GM04504 (cell line): ENCODE measurements at places on chromosomes 6 and 20.

- no peak for DNase-seq
Observed at GRCh38 chr20:64110411-64111068, 3.2 kb upstream of the NPBWR2 start.

- DNase-seq, result peak; percentile 32
Observed at GRCh38 chr6:164247106-164247505, 832.6 kb downstream of the QKI start.

GRCh38 chr6:56655249-56655648, 12.6 kb upstream of the DST start:
- DNase-seq, result no peak

GRCh38 chr6:4563156-4563555, 213.0 kb upstream of the CDYL start:
- DNase-seq, result no peak

DNA sequence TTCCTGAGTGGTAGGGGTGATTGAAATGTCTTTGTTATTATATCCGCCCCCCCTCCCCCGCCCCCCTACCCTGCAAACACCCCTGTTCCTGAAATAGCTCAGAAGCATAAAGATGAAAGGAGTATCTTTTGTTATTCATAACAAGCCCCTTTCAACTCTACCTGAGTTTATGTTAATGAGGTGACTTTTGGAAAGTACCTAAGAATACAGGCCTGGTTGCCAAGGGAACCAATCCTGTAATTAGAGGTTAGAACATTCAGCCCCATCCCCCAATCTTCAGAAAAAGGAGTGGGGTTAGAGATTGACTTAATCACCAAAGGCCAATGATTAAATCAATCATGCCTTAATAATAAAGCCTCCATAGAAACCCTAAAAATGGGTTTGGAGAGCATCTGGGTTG, 979.2 kb upstream of the GJE1 start:
- DNase-seq, result no peak

DNA sequence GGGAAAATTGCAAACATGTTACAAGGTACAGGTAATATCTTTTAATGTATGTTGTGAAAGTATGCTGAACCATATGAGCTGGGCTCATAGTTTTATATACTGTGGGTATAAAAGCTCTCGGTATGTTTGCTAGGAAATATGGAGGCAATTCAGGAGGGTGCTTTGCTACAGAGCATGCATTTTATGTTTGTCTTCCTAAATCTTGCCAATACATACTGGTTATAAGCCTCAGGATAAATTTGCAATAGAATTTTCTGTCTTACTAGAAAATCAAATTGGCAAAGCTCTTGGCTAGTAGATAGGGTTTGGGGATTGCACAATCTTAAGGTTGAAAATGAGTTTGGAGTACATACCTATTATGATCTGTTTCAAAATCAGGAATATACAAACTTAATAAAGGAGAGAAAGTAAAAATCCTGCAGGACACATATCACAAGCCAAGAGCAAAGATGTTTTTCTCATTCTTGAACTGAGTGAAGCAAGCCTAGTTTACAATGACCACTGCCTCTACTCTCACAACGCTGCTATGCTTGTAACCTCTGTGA, 751.2 kb downstream of the HDGFL1 start:
- DNase-seq, result no peak

GRCh38 chr6:7540595-7540994, 876 bp upstream of the DSP start:
- no peak for DNase-seq

DNA sequence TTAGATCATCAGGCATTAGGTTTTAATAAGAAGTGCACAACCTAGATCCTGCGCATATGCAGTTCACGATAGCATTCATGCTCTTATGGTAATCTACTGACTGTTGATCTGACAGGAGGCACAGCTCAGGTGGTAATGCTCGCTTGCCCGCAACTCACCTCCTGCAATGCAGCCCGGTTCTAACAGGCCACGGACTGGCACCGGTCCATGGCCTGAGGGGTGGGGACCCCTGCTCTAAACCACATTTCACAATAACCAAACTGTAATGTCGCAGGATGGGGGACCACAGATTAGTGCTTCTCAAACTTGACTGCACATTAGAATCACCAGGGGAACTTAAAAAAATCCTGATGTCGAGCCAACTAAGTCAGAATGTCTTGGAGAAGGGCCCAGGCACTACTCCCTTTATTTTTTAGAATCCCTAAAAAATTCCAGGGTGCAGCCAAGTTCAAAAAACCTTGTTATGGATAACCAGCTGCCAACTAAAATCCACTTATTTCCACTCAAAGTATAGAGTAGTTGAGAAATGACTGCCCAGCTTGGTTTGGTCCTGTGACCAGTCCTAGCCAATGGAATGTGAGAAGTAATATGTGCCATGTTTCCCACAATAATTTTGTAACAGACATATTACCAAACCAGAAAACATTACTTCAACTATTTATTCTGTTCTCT, 3.1 kb downstream of the SHPRH start:
- peak; percentile 12 for DNase-seq

GRCh38 chr20:61316346-61316745, 64.3 kb downstream of the CDH4 start:
- DNase-seq, result no peak

DNA sequence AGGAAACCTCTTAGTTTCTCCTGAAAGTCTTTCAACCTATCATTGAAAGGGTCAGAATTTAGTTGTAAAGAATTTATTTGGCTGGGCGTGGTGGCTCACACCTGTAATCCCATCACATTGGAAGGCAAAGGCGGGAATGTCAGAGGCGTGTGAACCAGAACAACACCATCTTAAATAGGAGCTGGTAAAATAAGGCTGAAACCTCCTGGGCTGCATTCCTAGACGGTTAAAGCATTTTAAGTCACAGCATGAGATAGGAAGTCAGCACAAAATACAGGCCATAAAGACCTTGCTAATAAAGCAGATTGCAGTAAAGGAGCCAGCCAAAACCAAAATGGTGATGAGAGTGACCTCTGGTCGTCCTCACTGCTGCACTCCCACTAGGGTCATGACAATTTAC, 29.6 kb downstream of the OR2B2 start:
- no peak for DNase-seq

- no peak for DNase-seq
Observed at GRCh38 chr6:162220876-162221275, 506.7 kb downstream of the PRKN start.

DNA sequence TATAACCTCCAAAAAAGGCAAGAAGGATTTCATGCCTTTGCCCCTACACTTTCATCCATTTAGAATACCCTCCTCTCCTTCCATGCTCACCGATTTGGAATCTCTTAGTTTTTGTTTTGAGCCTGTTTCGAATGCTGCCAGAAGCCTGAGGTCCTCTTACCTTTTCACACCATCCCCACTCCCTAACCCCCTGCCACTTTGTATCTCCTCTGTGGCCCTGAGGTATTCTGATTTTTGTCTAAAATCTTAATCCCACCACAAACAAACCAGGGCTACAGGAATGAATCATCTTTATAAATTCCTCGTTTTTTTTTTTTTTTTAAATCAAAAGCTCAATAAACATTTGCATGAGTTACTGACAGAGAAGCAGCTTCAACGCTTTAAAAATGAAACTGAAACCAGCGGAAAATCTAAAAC, 1.6 kb upstream of the RPS12 start:
- DNase-seq, result no peak

GRCh38 chr20:31560746-31561598, 44.1 kb upstream of the ID1 start:
- peak; percentile 90 for DNase-seq

DNA sequence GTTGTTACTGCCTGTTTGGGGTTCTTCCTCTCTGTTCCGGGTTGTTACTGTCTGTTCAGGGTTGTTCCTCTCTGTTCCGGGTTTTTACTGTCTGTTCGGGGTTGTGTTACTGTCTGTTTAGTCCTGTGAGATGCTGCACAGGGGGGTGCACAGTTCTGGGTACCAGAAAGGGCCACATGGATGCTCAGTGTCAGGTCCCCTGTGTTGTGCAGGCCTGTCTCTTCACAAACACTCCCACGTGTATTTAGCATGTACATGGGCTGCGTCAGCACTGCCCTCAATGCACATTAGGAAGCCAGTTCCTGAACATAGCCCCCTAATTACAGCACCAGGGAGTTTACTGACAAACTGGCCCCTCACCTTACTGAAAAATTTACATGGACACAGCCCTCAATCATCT, 118.5 kb downstream of the DLL1 start:
- no peak for DNase-seq

GRCh38 chr6:137861550-137862337, 5.3 kb upstream of the TNFAIP3 start:
- DNase-seq, result no peak

- DNase-seq, result no peak
Observed at GRCh38 chr6:52725535-52726192, 37.6 kb downstream of the GSTA2 start.

- no peak for DNase-seq
Observed at GRCh38 chr20:55439070-55439469, 566.2 kb downstream of the CBLN4 start.

GRCh38 chr6:10668126-10668917, 26.1 kb downstream of the C6orf52 start:
- DNase-seq, result no peak

- peak; percentile 74 for DNase-seq
Observed at GRCh38 chr20:62791301-62792181, 4.7 kb upstream of the MRGBP start.

GRCh38 chr6:170003027-170003426, 251.6 kb downstream of the ERMARD start:
- no peak for DNase-seq

- peak; percentile 89 for DNase-seq
Observed at GRCh38 chr6:4316867-4317400, 181.6 kb upstream of the ECI2 start.

GRCh38 chr20:21301940-21302663, 1.0 kb upstream of the XRN2 start:
- DNase-seq, result no peak

- DNase-seq, result no peak
Observed at GRCh38 chr6:139542351-139542750, 167.9 kb upstream of the CITED2 start.

- DNase-seq, result no peak
Observed at GRCh38 chr20:47295129-47295813, 61.2 kb downstream of the ZMYND8 start.

GRCh38 chr20:18034039-18034438, 23.7 kb downstream of the OVOL2 start:
- DNase-seq, result no peak

DNA sequence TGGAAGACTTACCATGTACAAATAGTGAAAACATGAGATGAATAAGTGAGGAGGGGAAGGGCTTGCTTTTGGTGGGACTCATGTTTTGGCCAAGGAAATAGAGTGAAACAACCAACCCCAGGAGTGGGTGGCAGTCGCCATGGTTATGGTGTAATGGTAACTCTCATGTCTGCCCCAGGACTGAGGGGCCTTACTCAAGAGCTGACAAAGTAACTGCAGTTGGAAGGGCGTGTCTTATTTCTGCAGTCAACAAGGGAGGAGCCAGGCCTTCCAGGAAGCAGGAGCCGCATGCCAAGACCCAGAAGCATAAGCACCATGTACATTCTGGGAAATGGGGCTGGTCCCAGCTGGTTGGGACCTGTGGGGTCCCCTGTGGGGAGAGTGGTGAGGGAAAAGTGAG, 108.5 kb downstream of the UNC5CL start:
- no peak for DNase-seq

- no peak for DNase-seq
Observed at GRCh38 chr6:39350723-39351505, 28.4 kb upstream of the KCNK16 start.

GRCh38 chr6:357261-357790, 34.2 kb upstream of the IRF4 start:
- DNase-seq, result no peak

DNA sequence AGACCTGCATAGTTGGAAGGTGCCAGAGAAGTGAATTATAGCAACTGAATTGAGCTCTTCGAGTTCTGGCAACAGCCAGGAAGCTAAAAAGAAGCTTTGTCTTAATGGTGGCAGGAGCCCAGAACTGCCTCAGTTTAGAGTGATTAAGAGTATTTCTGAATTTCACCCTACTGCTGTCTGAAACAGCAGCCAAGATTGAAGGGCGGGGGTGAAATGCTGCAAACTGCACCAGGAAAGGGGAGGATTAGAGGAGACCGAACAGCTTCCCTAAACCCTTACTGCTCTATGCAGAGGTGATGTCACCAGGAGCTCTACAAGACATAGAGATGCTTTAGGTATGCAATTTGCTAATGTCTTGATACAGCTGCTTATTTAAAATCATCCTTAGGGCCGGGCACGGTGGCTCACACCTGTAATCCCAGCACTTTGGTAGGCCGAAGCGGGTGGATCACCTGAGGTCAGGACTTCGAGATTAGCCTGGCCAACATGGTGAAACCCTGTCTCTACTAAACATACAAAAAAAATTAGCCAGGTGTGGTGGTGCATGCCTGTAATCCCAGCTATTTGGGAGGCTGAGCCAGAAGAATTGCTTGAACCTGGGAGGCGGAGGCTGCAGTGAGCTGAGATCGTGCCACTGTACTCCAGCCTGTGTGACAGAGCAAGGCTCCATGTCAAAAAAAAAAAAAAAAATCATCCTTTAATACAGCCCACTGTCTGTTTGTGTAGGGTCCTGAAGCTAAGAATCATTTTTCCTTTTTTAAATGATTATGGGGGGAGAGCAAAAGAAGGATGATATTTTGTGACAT, 91.7 kb upstream of the IYD start:
- DNase-seq, result no peak

- DNase-seq, result no peak
Observed at GRCh38 chr6:41470029-41470330, 76.2 kb upstream of the FOXP4 start.

- no peak for DNase-seq
Observed at GRCh38 chr6:2085657-2086056, 159.7 kb downstream of the GMDS start.

DNA sequence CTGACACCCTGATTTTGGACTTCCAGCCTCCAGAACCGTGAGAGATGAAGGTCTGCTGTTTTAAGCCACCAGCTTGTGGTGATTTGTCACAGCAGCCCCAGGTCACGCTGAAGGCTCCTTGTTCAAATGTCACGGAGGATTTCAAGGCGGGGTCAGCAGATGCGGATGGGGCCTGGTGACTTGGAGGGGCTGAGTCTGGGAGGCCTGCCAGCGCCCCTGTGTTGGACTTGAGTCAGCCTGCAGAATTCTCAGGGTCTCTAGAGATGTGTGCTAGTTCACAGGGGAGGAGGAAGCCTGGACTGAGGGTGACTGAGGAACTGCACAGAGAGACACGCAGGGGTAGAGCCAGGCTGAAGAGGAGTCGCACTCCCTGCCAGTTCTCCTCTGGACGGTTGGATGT, 19.5 kb upstream of the TAF4 start:
- no peak for DNase-seq

GRCh38 chr6:83113258-83113657, 45.8 kb downstream of the DOP1A start:
- DNase-seq, result no peak

GRCh38 chr6:87155842-87156815, 764 bp downstream of the ZNF292 start:
- DNase-seq, result no peak

DNA sequence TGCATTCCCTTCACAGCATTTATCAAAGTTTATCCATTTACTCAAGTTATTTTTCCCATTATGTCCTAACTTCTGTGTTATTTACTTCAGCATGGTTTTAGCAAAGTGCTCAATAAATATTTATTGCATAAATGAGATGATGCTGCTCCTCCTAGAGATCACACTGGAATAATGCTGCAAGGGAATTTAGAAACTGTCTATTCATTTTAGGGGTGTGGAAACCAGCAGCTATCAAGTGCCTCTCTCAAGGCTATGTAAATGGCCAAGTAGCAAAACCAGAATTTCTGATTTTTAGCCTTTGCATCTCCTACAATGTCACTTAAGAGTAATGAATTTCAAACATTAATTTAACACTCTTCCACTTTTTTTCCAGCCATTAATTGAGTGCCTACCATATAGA, 316.2 kb downstream of the COL12A1 start:
- no peak for DNase-seq

- no peak for DNase-seq
Observed at GRCh38 chr6:113361014-113361645, 496.0 kb upstream of the MARCKS start.
